ENCODE measurements at places on chromosomes 6 and 20. TPM values are rescaled to one million over a fixed set of nuclear protein-coding genes. Genes with fewer than 3 reads are reported as not detected.
A peak's percentile ranks its signal among the peaks of the same experiment; 100 is the strongest.

- no peaks in the 10 kb centered on the region for H3K4me1 ChIP-seq
- no peaks in the 10 kb centered on the region for H3K27me3 ChIP-seq
- DNase-seq, result no peak
- no peak overlapping the region for H3K4me3 ChIP-seq
- H3K27ac ChIP-seq, result no peak overlapping the region
These were observed 83.8 kb downstream of the SASH1 start for GRCh38 chr6:148426317-148426977.

DNA sequence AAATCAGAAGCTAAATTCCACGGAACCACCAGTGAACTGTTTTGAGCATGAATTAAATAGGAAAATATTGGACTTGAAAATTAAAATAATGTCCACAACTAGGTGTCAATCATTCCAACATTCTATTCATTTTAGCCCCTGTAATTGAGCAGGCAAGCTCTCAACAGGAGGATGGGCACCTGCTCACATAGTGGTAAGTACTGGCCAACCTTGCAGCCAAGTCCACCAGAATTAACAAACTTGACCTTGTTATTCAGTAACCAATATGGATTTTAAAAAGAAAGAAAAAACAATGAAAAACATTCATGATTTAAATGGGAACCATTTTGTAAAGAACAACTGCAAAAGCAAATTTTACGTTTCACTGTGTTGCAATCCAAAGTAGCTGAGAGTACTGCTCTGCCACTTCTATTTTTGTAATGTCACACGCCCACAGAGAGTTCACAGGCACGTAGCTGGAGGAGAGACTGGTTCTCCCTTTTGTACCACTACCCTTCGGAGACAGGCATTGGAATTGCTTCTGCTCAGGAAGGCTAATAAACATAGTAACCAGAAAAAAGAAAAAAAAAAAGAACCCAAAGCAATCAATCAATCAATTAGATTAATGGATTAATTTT is 75.2 kb upstream of the F13A1 start:
- H3K4me3 ChIP-seq, result no peak overlapping the region
- H3K36me3 ChIP-seq, result no peaks in the 10 kb centered on the region
- H3K27ac ChIP-seq, result no peak overlapping the region
- H3K27me3 ChIP-seq, result no peaks in the 10 kb centered on the region
- H3K4me1 ChIP-seq, result no peaks in the 10 kb centered on the region

DNA sequence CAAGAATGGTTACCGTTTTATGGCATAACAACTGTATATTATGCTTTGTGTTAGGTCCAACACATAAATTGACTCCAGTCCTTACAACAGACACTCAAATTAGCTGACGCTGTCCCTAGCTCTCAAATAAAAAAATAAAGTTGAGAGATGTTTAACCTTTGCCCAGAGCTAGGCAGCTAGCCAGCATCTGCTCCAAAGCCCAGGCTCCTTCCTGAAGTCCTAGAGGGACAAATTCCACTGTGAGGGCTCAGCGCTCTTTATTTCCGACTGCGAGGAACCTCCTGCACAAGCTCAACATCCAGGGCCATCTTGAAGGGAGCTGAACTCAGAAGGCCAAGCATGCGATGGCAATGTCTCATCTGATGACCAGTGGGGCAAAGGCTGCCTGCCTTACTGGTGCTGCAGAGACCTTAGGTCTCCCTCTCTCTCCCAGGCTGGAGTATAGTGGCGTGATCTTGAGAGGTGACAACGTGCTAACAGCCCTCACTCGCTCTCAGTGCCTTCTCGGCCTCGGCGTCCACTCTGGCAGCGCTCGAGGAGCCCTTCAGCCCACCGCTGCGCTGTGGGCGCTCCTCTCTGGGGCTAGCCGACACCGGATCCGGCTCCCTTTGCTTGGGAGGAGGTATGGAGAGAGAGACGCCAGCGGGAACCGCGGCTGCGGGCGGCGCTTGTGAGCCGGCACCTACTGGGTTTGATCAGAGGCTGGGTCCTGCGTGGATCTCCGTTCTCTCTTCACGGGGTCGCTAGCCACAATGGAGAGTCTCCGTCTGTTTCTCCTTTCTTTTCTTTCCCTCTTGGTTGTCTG is 24.7 kb upstream of the GFOD1 start:
- H3K4me1 ChIP-seq, result no peaks in the 10 kb centered on the region
- DNase-seq, result peak; percentile 38
- H3K36me3 ChIP-seq, result no peaks in the 10 kb centered on the region
- no peak overlapping the region for H3K4me3 ChIP-seq
- H3K27ac ChIP-seq, result no peak overlapping the region

Gene TRIM15
- total RNA-seq, result 1.0 TPM

GRCh38 chr6:145194389-145194788 is 540.9 kb downstream of the EPM2A start:
- no peak for DNase-seq
- H3K4me1 ChIP-seq, result no peaks in the 10 kb centered on the region

GRCh38 chr6:157273756-157274470 is 49.4 kb downstream of the TMEM242 start:
- H3K27me3 ChIP-seq, result peaks cover 21% of the 10 kb centered on the region
- DNase-seq, result peak; percentile 43
- H3K4me1 ChIP-seq, result peaks cover 11% of the 10 kb centered on the region

Gene CYP21A2
- not detected for total RNA-seq

- H3K27ac ChIP-seq, result no peak overlapping the region
- H3K4me1 ChIP-seq, result 0 out of 2 replicates have a peak, but pooled peaks cover 6% of the 10 kb centered on the region
- H3K27me3 ChIP-seq, result no peaks in the 10 kb centered on the region
- no peak for DNase-seq
- no peaks in the 10 kb centered on the region for H3K36me3 ChIP-seq
- H3K4me3 ChIP-seq, result no peak overlapping the region
These were observed 164.1 kb upstream of the CHD6 start for GRCh38 chr20:41782255-41782654.

- H3K27me3 ChIP-seq, result no peaks in the 10 kb centered on the region
- no peak overlapping the region for H3K4me3 ChIP-seq
- no peak for DNase-seq
- H3K27ac ChIP-seq, result no peak overlapping the region
These were observed 672.9 kb upstream of the MARCKS start for GRCh38 chr6:113184291-113184690.

Measured in GM23338 (cell line).